Pancreas (tissue), 10 donors: ENCODE measurements at places on chromosomes 2 and 18. TPM values are rescaled to one million over a fixed set of nuclear protein-coding genes. Genes with fewer than 3 reads are reported as not detected.

DNA sequence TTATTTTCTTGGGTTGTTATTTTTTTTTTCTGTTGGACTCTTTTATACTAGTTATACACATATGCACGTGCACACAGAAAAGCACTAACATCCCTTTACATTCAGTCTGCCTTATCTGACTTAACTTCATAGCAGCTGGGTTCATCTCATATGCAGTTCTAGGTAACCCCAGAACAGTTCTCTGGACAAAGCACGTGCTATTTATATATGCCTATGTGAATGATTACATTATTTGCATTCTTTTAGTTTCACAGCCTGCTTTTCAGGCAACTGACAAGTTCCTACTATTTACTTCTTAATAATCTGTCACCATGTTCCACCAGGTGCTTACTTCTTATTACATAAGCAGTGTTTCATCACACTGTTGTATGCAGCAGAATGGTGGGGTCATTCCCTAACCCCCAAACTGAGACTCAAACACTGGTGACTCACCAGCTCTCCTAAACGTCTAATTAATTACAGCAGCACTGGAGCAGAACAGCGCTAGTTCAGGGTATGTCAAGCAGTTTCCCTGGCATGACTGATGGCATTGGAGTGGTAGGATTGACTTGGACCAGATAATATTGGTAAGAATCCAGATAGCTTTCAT, 372.8 kb downstream of the CLIP4 start:
- no peaks in the 10 kb centered on the region for H3K27me3 ChIP-seq
- H3K36me3 ChIP-seq: no peaks in the 10 kb centered on the region
- no peak for DNase-seq
- H3K27ac ChIP-seq: no peak overlapping the region

Gene OSR1
- total RNA-seq: 0.57 TPM

DNA sequence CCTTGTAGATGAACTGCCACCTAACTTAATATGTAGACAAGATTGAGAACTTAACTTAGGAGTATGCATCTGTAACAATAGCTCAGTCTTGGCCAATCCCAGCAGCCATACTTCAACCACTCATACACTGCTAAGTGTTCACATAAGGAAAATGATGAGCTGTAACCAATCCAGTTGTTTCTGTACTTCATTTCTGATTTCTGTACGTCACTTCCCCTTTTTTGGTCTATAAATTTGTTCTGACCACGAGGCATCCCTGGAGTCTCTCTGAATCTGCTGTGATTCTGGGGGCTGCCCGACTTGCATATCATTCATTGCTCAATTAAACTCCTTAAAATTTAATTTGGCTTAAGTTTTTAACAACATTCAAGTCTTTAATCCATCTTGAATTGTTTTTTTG, 6.4 kb downstream of the SH3YL1 start:
- peaks cover 16% of the 10 kb centered on the region for H3K4me1 ChIP-seq
- H3K4me3 ChIP-seq: no peak overlapping the region
- H3K36me3 ChIP-seq: no peaks in the 10 kb centered on the region
- H3K27me3 ChIP-seq: no peaks in the 10 kb centered on the region
- DNase-seq: no peak

DNA sequence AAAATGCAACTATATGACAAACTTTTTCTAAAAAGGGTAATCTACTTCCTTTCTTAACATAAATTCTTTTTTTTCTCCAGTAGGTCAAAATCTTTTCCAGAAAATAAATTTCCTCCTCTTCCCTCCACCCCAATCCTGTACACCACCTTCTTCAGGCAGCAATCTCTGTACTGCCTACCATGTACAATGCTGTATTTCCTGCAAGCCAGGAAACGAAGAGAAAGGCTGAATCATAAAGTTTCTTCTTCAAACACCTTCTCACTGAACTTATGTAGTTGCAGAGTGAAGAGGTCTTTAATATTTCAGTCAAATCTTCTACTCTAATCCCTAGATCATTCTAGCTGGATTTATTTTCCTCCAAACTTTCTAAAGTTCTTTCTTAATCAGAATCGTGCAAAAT, 18.2 kb upstream of the C2orf66 start:
- no peaks in the 10 kb centered on the region for H3K27me3 ChIP-seq
- no peak for DNase-seq
- no peaks in the 10 kb centered on the region for H3K4me1 ChIP-seq
- H3K36me3 ChIP-seq: no peaks in the 10 kb centered on the region
- no peak overlapping the region for H3K27ac ChIP-seq

DNA sequence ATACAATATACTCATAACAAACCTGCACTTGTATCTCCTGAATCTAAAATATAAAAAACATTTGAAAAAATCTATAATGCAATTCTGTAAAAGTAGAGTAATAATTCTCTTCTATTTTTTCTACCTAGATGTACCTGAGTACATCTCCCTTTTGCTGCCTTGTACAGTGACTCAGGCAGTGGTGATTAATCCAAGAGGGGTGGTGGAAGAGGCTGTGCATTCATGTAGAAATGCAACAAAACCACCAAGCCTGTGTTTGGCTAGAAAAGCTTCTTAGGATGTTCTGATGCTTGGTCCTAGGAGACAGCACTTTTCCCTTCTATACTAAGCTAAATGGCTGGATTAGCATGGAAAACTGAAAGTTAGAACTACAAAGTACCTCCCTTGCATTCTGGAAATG, 245.8 kb downstream of the DPP10 start:
- peaks cover 13% of the 10 kb centered on the region for H3K27me3 ChIP-seq
- DNase-seq: no peak
- no peaks in the 10 kb centered on the region for H3K36me3 ChIP-seq
- H3K27ac ChIP-seq: no peak overlapping the region
